ENCODE measurements at places on chromosomes 6 and 20. TPM values are rescaled to one million over a fixed set of nuclear protein-coding genes. Genes with fewer than 3 reads are reported as not detected.

Gene HCRTR2
- polyA plus RNA-seq, result 0.01 TPM

Gene AIG1
- polyA plus RNA-seq, result 4.0 TPM

Gene BPI
- polyA plus RNA-seq, result not detected

Gene CRIP3
- polyA plus RNA-seq, result 0.05 TPM

Gene TPBG
- 0.47 TPM for polyA plus RNA-seq

Gene ABHD16B
- polyA plus RNA-seq, result 0.04 TPM

Gene GZF1
- 6.8 TPM for polyA plus RNA-seq

Gene ANKEF1
- polyA plus RNA-seq, result 0.52 TPM

Gene HRH3
- polyA plus RNA-seq, result not detected

Gene ATP6V1G2
- 4.7 TPM for polyA plus RNA-seq

Gene TNFRSF21
- 7.3 TPM for polyA plus RNA-seq

Gene MOCS1
- polyA plus RNA-seq, result 17.4 TPM

Gene TAAR8
- not detected for polyA plus RNA-seq

Gene PKIG
- polyA plus RNA-seq, result 33.5 TPM

Gene COL19A1
- 0.33 TPM for polyA plus RNA-seq

Gene PGBD1
- 0.62 TPM for polyA plus RNA-seq

Gene C6orf58
- not detected for polyA plus RNA-seq

Gene FOXC1
- 1.3 TPM for polyA plus RNA-seq

Gene TNFRSF6B
- 0.56 TPM for polyA plus RNA-seq

Gene BMP2
- 0.78 TPM for polyA plus RNA-seq

Gene C2
- polyA plus RNA-seq, result 0.77 TPM

Gene ZNF391
- 0.49 TPM for polyA plus RNA-seq

Gene TULP1
- 0.08 TPM for polyA plus RNA-seq

Gene HCK
- 1.2 TPM for polyA plus RNA-seq

Gene STK4
- 2.4 TPM for polyA plus RNA-seq

Gene CCN2
- polyA plus RNA-seq, result 5.8 TPM

Gene CST7
- polyA plus RNA-seq, result 0.55 TPM

Gene SPATA25
- 2.7 TPM for polyA plus RNA-seq

Gene IFNGR1
- 122 TPM for polyA plus RNA-seq

Gene LRRN4
- polyA plus RNA-seq, result 0.09 TPM

Gene SMIM28
- not detected for polyA plus RNA-seq

Gene BRPF3
- 47.2 TPM for polyA plus RNA-seq

Gene FAM110A
- polyA plus RNA-seq, result 1.4 TPM

Gene DOK5
- polyA plus RNA-seq, result 13.3 TPM

Gene SIRPG
- polyA plus RNA-seq, result not detected

Gene F13A1
- polyA plus RNA-seq, result 4.9 TPM

Gene SLPI
- 17.5 TPM for polyA plus RNA-seq

Gene EBF4
- polyA plus RNA-seq, result 0.52 TPM

Gene BTNL2
- polyA plus RNA-seq, result not detected

Gene SYCP2L
- polyA plus RNA-seq, result 0.13 TPM
